ENCODE measurements at places on chromosomes 3 and 15.
A peak's percentile ranks its signal among the peaks of the same experiment; 100 is the strongest.

- no peak for DNase-seq
Observed at GRCh38 chr15:89858661-89859458, 34.9 kb downstream of the AP3S2 start.

DNA sequence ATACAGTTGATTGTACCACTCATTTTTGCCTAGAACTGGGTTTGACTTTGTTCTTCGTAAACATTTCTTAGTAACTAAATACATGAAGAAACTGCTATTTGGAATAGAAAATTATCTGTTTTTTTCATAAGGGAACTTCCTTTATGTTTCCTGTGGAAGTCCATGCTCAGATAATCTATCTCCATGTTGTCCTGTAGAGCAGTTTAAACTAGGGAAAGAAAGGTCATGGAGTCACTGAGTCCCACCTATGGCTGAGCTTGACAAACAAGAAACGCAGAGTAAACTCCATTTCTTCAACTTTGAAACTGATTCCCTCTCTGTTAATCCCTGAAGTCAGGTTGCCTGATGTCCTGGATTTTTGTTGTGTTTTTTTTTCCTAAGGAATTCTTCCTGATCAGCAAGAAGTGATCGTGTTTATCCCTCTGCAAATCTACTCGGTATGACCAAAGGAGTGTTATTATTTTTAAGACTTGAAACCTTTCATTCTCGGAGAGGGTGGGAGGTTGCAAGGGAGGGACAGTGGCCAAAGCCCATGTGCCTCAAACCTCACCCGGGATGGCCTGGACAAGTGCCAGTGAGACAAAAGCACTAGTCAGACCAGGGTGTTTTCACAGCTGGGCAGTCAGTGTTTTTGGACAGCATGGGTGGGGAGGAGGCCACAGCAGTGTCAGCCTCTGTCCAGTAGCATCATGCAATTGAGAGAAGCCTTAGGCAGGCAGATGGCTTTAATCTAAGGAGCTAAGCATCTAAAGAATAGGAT, 129.8 kb upstream of the PHLDB2 start:
- DNase-seq = no peak

GRCh38 chr3:150308481-150309256, 99.4 kb upstream of the TSC22D2 start:
- DNase-seq = no peak

GRCh38 chr15:52243286-52243685, 52.1 kb upstream of the GNB5 start:
- no peak for DNase-seq

DNA sequence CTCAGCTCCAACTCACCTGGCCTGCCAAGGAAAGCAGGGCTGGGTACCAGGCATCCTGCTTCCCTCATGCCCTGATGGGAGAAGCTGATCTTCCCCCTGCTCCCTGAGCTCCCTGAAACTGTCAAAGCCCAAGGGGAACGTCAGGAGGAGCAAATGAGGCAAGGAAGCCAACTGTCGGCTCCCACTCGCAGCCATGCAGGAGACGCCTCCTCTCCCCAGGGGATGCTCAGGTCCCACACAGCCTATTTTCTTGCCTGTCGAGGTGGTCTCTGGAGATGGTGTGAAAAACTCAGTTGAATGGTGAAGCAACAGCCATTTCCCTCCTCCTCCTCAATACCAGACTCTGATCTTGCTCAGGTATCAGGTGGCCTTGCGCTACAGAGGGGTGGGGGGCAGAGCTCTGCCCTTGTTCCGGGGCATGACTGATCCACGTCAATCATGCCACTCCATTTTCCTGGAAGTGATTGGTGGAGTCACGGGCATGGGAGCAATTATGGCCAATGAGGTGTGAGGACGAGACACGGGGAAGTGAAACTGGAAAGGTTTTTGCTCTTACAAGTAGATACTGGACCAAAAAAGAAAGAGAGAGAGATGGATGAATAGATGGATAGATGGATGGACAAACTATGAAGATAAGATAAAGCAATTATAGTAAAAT, 58.2 kb downstream of the SLC6A1 start:
- DNase-seq = no peak

- no peak for DNase-seq
Observed at GRCh38 chr3:168736202-168736601, 640.5 kb upstream of the GOLIM4 start.

- DNase-seq = no peak
Observed at GRCh38 chr3:172675441-172676193, 35.2 kb downstream of the NCEH1 start.

DNA sequence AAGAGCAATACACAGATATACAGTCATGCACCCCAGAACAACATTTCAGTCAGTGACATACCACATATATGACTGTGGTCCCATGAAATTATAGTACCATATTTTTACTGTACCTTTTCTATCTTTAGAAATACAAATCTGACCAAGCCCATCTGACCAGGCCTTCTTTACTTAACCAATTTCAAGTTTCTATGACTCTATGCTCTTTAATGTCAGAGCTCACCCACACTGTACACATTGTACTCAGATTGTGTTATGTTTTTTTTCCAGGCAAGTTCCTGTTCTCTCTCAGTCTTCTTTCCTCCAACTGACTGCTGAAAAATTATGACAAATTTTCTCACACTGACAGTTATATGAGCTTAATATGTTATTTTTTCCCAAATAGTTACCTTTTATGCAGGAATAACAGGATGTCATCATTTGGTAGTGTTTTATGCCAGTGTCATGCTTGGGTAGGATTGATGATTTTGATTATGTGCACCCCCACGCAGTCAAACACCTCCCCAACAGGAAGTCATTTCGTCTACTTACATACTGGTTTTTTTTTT, 8.0 kb upstream of the CBLB start:
- DNase-seq = no peak

GRCh38 chr3:78140866-78141265, 1101.0 kb downstream of the ROBO2 start:
- DNase-seq = no peak

DNA sequence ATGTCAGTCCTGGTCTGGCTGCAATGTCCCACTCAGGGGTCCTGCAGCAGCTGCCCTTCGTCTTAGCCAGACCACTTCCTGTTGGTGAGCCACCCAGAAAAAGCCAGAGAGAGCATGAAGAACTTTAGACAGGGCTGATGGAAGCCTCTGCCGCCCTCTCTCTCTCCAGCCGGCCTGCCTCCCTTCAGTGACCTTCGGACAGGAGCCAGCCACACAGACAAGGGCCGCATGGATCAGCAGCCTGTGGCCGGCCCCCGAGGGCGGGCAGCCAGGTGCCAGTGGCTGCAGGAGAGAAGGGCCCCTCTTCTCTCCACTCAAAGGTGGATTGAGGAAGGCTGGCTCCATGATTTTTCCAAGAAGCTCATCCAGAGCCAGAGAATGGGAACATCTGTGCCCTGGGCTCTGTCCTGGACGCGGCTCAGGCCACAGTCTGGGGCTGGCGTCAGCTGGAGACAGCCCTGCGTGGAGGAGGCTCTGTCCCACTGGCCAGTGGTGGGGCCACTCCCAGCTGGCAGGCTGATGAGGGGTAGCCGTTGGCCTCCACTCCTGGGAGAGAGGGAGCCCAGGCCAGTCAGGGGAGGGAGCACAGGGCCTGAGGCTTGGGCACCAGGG, 42.9 kb downstream of the ISG20 start:
- DNase-seq = no peak

- DNase-seq = no peak
Observed at GRCh38 chr15:99268431-99268830, 17.1 kb downstream of the LRRC28 start.

DNA sequence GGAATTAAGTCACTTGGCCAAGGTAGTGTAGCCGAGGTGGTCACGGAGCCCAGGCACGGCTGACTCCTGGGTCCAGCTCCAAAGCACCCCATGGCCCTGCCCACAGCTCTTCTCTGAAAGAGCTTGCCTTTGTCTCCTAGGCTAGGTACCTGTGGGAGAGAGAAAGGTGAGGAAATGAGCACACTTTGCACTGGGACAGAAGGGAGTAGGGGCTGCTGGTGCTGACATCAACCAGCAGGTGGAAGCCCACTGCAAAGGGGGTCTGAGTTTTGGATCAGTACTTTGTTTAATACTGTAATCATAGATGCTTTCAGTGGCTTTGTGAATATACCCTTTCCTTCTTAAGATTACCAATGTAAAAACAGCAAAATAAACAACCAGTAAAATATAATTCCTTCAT, 128.3 kb upstream of the EIF1B start:
- no peak for DNase-seq

DNA sequence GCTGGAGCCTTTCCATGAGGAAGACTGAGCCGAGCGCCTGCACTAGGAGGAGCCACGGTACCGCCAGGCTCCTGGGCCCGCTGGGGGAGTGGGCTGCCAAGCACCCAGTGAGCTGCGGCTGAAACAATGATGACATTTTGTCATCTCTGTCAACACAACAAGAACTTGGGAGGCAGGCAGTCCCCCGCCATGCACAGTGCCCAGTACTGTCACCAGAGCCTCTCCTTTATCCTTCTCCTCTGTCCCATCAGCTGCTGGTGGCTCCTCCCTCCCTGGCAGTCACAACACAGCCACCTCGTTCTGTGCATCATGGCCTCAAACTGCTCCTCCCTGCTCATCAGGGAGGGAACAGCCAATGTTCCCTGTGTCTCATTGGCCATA, 34.0 kb upstream of the PCSK6 start:
- peak; percentile 39 for DNase-seq

- no peak for DNase-seq
Observed at GRCh38 chr15:100175406-100176114, 166.2 kb downstream of the ADAMTS17 start.

DNA sequence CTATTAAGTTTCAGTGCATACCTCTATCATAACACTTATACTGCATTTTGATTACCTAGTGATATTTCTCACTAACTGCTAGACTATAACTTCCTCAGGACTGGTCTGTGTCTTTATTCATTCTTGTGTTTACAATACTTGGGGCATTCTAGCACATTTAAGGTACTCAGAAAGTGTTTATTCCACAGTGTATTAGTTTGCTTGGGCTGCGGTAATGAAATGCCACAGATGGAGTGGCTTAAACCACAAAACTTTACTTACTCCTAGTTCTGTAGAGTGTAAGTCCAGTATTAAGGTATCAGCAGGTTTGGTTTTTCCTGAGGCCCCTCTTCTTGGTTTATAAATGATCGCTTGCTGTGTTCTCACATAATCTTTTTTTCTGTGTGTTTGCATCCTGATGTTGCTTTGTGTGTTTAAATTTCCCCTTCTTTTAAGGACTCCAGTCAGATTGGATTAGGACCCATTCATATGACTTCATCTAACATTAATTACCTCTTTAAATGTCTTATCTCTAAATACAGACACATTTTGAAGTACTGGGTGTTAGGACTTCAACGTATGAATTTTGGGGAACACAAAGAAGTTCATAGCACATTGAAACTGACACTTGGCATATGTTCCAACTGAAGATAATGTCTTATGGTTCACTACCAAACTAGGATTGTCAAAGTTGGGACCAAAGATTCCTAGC, 23.9 kb downstream of the RNF111 start:
- DNase-seq = no peak

DNA sequence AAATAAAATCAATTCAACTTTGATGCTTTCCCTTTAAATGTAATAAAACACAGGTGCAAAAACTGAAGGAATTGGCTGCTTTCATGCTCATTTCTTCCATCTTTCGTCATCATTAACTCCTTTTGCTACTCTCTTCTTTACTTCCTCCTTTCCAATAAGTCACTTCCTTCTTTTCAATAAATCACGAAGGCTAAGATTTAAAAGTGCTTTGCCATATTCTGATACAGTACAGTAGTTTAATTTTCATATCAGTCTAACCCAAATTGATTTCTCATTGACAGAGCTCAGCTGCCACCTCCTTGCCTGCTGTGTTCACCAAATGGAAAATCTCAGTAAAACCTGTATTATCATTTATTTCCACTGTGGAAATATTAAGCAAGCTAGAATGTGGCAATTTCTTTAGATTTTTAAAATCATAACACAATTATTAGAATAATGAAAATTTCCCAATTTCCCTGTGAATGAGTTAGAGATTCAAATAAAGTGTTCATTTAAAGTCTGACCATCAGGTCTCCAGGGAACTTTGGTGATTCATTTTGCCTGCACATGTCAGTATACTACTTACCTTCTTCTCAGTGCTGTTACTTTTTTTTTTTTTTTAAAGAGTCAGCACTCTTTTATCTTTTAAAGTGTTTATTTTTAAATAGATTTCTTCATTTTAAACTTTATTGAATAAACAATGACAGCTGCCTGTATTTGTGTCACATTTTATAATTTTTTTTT, 41.6 kb downstream of the NANOGP8 start:
- no peak for DNase-seq

DNA sequence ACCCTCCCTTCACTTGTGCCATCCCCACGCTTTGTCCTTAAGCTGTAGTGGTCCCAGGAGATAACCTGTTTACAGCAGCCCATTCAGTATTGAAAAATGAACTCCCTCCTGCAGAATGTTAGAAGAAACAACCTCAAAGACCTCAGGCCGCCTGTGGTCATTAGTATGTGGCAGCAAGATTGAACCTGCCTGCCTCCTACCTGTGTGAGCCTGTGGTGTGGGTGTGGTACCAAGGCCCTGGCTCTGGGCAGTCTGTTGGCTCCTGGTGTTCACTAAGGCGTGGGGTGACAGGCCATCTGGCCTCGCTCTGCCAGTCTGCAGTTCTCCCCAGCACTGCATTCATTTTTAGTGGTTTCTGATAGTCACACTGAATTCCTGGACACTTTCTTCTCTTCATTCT, 21.0 kb downstream of the LSM3 start:
- DNase-seq = no peak

- no peak for DNase-seq
Observed at GRCh38 chr15:81097116-81097889, 36.8 kb upstream of the CFAP161 start.

DNA sequence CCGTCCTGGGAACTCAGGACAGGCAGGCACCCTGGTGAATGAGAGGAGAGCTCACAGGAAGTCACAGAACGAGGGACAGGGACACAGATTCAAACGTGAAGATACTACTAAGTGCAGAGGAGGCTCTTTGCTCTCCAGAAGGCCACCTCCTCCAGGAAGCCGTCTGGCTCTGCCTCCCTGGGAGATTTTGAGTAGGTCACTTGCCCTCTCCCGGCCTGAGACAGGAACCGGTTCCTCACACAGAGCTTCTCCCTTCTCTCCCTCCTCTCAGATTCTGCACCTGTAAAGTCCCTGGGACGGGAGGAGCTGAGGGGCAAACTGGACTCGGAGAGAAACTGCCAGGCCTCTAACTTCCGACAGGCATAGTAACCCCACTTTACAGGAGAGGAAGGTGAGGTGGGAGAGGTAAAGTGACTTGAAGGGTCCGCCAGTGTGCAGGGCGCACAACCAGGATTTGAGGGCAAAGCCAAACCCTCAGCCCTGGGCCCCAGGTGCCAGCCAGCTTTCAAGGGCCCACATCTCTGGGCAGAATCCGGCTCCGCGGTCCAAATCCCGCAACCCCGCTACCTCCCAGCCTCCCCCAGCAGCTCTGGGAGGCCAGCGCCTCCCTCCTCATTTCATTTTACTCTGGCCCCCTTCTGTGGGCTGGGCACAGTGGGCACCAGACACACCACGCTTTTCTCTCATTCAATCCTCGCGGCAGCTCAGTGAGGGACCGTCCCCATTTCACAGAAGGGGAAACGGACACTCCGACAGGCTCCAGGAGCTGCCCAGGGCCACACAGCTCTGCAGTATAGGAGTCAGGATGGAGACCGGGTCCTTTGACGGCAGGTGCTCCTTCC, 150.2 kb downstream of the SMAD6 start:
- DNase-seq = no peak

DNA sequence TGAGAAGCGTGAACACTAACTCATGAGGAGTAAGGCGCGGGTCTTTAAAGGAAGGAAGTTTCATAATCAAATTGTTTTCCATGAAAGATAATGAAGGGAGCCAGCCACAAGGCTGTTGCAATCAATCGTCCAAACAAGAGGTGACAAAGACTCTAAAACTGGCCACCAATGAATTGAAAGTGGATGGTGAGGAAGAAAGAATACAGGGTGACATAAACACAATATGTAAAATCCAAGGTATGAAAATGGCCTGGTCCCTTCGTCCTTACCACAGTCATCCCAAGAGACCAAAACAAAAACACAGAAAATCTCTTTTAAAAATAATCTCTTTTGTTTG, 12.0 kb downstream of the CD86 start:
- no peak for DNase-seq
